ENCODE measurements at places on chromosomes 16 and 17.

DNA sequence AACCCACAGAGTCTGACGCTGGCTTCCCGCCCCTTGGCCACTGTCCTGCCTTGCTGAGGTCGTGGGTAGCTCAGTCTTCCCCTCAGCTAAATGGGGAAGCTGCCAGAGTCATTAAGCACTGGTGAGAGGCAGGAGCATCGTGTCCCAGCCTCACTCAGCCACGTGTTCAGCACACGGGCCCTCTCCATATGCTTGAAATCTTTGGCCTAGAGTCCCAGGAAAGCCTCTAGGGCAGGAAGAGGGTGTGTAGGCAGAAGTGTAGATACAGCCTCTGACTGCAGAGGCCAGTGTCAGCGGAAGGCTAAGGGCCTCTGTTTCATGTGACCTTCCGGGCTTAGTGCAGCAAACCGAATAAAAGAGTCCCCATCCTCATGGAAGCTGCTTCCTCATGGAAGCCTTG is 4.1 kb downstream of the DHODH start:
- DNase-seq = no peak

DNA sequence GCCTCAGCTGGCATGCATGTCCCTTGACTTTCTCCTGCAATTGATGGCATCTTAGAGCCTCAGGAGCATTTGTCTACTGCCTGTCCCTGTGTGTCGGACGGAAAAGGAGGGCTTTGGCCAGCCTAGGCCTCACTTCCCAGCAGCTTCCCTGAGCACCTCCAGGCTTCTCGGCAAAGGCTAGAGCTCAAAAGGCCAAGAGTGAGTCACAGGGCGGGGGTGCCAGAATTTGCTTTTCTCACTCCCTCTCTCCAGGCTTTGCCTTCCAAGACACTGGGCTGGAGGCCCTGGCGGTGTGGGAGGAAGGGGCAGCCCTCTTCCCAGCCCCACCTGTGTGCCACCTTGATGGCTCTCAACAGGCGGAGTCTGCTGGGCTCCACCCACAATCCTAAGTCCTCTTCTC is 107.3 kb upstream of the MAF start:
- DNase-seq = no peak

GRCh38 chr17:71302721-71303549 is 817.9 kb upstream of the SOX9 start:
- no peak for DNase-seq

DNA sequence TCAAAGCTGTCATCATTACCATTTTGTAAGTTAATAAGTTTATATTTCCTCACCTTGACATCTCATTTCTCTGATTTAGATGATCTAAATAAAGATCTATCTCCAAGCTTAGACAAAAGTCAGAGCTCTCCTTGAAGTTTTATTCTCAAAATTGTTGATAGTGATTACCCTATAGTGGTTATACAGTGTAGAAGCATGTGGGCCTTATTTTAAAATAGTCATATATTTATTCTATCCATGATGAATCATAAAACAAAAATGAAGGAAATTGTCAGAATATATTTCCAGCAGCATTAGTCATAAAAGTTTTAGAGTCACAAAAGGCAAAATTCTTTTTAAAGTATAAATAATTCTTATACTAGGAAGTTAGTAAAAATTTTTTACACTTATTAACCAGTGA is 49.0 kb downstream of the RHOT1 start:
- no peak for DNase-seq

GRCh38 chr17:35345445-35345925 is 27.9 kb downstream of the SLFN11 start:
- DNase-seq = no peak

GRCh38 chr17:50605429-50605828 is 29.3 kb upstream of the ABCC3 start:
- DNase-seq = no peak

DNA sequence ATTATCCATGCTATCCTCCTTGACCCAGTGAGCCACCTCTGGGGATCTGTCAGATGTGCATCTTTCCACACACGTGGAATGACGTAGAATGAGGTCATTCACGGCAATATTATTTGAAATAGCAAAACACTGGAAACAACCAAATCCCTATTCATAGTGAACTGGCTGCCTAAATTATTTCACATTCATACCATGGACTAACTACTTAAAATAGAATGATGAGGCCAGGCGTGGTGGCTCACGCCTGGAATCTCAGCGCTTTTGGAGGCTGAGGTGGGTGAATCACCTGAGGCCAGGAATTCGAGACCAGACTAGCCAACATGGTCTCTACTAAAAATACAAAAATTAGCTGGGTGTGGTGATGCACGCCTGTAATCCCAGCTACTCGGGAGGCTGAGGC is 75.5 kb downstream of the RAP1GAP2 start:
- DNase-seq = no peak

DNA sequence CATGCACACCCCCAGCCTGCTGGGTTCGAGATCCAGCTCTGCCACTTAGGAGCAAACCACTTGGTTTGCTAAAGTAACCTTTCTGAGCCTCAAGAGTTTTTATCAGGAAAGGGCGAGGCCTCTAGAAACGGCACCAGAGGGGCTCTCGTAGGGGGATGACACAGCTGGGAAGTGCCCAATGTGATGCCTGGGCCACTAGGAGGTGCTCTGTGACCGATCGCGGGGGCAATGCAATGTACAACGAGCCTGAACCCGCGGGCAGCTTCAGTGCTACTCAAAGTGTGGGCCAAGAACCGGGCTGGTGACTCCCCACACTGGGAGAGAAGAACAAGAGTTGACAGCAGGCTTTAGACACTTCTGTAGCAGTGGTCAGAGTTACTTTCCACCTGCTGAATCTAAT is 9.4 kb downstream of the C16orf89 start:
- DNase-seq = peak; percentile 51

- DNase-seq = no peak
Measured at GRCh38 chr16:77531752-77532151, 96.9 kb upstream of the ADAMTS18 start.

- no peak for DNase-seq
Measured at GRCh38 chr16:69465881-69466280, 41.5 kb downstream of the CYB5B start.

- no peak for DNase-seq
Measured at GRCh38 chr17:53607475-53607874, 215.3 kb upstream of the KIF2B start.

- DNase-seq = no peak
Measured at GRCh38 chr16:84360748-84361147, 7.6 kb upstream of the ATP2C2 start.

DNA sequence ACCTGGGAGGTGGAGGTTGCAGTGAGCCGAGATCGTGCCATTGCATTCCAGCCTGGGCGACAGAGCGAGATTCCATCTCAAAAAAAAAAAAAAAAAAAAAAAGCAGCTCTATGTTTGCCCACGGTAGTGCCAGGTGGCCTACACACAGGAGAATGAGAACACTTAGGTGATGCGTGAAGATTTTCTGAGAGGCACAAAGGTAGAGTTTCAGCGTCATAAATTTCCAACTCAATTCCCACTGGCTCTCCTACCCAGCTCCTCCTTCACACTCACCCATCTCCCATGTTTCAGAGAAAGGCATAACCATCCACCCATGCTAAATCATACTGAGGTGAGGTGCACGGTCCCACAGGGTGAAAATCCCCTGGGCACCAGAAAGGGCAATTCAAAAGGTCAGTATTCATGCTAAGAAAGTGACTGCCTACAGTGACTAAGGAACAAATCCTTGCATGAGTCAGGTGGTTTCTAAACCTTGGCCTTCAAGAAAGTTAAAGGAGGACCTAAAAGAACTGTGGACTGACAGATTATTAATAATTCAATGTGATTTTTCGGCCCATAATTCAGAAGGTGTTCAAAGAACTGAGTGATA is 4.8 kb downstream of the DCAKD start:
- DNase-seq = no peak

DNA sequence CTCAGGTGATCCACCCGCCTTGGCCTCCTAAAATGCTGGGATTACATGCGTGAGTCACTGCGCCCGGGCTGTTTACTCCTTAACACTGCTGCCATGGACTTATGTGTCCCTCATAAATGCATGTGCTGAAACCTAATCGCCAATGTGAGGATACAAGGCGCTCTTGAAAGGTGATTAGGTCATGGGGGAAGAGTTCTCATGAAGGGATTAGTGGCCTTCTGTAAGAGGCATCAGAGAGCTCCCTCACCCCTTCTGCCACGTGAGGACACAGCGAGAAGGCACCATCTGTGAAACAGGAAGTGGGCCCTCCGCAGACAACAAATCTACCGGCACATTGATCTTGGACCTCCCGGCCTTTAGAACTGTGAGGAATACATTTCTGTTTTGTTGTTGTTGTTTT is 19.1 kb downstream of the ITPRIPL2 start:
- DNase-seq = no peak

GRCh38 chr17:66353937-66354401 is 51.6 kb downstream of the PRKCA start:
- DNase-seq = no peak

DNA sequence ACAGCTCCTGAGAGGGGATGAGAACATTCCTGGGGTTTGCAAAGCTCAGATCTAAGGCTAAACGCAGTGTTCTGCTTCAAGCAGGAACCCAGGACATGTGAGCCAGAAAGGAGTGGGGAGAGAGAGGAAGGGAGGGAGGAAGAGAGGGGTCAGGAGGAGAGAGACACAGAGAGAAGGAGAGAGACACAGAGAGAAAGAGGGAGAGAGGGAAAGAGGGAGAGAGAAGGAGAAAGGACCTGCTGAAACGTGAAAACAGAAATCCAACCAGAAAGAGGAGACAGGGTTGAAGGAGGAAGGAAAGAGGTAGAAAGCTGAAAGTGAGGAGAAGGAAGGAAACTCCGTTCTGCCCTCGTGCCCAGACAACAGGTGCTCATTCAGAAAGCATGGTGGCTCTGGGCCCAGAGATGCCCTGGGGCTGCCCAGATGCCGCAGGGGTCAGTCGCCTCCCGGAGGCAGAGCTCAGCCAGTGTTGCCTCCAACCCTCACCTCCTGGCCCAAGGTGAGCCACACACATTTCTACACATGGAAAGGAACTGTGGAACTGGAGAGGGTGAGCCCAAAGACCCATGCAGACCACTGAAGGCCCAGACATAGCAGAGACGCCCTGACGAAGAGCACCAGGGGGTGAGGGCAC is 49.0 kb upstream of the ENPP7 start:
- DNase-seq = no peak

DNA sequence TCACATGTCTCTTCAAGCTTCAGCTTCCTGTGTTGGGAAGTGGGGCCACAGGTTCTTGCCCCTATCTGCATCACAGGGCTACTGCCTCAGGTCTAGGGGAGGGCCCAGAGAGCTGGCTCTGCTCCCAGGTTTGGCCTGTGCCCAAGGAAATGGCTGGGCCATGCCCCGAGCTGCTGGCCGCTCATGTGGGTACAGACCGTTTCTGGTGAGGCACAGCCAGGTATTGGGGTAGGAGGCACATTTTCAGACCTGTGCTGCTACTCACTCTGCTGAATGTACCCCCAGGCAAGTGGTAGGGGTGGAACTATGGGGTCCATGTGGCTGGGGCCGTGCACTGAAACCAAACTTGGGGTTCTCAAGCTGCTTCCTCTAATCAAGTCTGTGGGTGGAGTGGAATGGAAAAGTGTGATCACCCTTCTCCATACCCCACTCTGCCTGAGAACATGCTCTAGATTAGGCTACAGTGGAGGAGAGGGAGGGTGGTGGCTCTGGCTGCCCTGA is 4.6 kb downstream of the GAS2L2 start:
- no peak for DNase-seq

DNA sequence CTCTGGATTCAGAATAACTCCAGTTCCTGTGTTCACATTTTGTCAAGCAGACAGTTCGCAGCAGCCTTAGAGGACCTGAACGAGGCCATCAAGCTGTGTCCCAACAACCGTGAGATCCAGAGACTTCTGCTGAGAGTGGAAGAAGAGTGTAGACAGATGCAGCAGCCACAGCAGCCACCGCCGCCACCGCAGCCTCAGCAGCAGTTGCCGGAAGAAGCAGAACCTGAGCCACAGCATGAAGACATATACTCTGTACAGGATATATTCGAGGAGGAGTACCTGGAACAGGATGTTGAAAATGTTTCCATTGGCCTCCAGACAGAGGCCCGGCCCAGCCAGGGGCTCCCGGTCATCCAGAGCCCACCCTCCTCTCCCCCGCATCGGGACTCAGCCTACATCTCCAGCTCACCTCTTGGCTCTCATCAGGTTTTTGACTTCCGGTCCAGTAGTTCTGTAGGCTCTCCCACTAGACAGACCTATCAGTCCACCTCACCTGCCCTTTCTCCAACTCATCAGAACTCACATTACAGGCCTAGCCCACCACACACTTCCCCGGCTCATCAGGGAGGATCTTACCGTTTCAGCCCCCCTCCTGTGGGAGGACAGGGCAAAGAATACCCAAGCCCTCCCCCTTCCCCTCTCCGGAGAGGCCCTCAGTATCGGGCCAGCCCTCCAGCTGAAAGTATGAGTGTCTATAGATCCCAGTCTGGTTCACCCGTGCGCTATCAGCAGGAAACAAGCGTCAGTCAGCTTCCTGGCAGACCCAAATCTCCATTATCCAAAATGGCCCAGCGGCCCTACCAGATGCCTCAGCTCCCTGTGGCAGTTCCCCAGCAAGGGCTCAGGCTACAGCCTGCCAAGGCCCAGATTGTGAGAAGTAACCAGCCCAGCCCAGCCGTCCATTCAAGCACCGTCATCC is 25.9 kb downstream of the CYB561 start:
- no peak for DNase-seq

DNA sequence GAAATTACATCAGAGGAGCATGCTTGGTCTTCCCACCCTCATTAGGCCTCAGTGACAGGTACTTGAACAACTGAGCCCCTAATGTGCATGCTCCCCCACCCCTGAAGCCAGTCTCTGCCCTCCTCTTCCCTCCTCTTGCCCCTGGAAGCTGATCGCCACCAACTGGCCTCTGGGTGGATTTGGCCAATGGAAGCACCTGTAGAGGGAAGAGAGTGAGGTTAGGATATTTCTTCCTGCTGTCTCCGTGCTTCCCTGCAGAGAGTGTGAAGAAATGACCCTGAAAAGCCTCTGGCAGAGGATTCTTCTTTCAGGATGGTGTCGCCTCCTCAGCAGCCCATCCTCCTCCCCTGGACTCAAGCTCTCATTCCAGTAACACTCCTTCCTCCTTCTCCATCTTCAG is 5.9 kb upstream of the CBLN1 start:
- DNase-seq = no peak

GRCh38 chr17:60102632-60103096 is 23.9 kb upstream of the HEATR6 start:
- DNase-seq = no peak

DNA sequence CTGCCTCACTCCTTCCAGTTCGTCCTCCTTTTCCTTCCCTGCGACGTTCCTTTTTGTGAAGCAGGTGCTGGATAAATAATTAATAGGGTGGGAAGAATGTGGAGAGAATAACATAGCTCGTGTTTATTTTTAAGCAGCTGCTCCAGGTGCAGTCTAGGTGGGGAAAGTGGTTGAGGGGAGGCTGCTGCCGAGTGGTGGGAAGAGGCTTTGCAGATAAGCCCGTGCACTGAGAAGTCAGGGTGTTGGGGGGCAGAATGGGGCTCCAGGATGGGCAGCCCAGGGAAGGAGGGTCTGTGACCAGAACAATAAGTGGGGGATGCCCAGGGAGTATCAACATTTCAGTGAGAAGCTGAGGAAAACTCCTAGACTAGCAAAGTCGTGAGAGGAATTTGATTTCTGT is 300.5 kb downstream of the CPPED1 start:
- no peak for DNase-seq

All from CD8-positive, alpha-beta T cell (primary cell).